NCI-H774 (cell line): ENCODE measurements at places on chromosomes 7 and 10.

DNA sequence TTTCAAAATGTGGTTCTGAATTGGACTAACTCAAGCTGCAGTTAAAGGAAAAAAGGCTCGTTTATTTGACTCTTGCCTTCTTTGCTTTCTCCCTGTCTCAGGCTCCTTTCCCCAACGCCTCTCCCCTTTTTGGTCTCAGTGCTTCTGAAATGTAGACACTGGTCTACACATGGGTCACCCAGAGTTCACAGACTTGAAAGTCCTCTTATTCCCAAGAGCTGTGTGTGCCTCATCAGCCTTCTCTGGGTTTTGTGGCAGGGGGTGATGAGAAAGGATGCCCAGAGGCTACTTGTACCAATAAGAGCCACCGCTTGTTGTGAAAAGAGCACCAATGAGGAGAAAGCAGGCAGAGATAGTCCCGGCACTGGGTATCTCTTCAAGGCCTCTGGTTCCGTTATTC is 125.7 kb downstream of the BICC1 start:
- DNase-seq, result no peak

DNA sequence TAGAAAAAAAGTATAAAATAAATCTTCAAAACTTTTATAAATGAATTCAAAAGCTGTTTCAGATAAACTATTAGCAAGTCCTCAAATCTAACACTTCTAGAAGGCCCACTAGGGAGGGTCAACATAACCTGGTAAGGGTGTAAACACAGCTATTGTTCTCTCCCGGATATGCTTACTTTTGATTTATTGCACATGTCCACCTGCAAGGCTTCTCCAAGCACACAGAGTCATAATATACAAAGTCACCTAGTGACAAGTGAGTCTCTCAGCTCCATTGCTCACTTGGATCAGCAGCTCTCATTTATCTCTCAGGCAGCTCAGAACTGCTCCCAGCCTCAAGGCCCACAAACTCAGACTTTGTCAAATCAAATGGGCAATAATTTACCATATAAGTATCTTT is 44.0 kb upstream of the COL1A2 start:
- DNase-seq, result peak; percentile 68

DNA sequence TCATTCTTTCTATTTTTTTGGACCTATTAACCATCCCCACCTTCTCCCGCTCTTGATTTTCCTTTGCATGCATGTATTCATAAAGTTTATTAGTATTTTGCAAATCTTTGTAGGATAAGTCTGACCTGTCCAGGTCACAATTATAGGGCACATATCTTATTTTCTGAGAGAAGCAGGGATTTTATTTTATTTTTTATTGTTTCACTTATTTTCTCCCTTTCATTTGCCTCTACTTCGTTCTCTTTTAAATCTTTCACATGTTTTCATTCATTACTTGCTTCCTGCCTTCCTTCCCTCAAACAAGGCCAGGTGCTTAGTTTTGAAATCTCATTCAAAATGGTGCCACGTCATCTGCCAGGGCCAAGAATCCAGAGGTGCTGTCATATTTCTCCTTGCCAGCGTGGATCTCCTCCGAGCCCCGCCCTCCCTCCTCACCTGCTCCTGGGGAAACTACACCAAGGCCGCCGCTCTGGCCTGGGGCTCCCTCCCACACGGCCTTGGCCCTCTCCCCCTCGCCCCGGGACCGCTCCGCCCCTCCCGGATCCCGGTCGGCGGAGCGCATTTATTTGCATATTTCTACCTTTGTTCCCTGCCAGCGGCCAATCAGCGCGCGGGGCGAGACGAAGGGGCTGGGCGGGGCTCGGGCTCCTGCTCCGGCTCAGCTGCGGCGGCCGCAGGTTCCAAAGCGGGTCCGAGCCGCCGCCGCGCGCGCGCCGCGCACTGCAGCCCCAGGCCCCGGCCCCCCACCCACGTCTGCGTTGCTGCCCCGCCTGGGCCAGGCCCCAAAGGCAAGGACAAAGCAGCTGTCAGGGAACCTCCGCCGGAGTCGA is at the start of gene TSPAN13:
TSS of gene TSPAN13 (plus strand) at position 654 of the 830 bp plus-strand sequence. CDS start 213 bp downstream, outside the sequence.
- DNase-seq, result peak; percentile 92

GRCh38 chr10:3616880-3617279 is 168.1 kb downstream of the KLF6 start:
- DNase-seq, result no peak

DNA sequence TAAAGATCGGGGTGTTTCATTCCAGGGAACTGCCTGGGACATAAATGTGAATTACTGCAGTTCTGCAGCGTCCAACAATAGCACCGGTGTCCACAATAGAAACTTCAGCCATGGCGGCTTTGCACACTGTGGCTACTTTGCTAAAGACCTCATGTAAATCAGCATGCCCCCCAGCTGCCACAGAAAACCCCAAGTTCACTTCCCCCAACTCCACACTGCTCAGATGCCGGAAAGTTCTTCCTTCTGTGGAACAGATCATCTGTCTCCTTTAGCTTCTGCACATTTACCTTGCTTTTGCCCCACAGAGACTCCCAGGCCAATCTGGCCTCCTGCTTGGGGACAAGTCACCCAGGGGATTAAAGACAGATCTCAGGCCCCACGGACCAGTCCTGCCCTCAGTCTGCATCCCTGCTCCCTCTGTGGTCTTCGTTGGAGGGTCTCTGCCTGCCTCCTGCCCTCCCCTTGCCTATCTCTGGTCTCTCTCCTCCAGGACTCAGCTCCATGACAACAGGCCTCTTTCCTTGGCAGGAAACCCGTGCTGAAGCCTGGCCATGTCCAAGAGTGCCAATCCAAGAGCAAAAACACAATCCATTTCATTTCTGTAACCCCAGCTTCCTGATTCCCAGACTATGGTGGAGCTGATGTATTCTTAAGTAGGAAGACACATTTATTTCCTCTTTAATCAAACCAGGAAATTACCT is 403.2 kb downstream of the RPS24 start:
- DNase-seq, result no peak

DNA sequence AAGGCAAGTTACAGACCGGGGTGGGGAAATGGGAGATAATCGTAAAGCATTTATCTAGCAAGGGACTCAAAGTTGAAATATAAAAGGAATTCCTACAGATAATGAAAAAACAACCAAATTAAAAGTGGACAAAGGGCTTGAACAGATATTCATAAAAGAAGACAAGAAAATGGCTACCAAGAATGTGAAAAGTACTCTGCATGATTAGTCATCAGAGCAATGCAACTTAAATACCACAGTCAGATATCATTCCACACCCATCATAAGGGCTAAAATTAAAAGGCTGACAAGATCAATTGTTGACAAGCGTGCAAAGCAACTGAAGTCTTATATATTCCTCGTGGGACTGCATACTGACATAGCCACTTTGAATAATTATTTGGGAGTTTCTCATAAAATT is 124.6 kb upstream of the RSU1 start:
- DNase-seq, result no peak

GRCh38 chr10:119817991-119818888 is 54.4 kb downstream of the MCMBP start:
- no peak for DNase-seq
